ENCODE measurements at places on chromosomes 12 and 14. TPM values are rescaled to one million over a fixed set of nuclear protein-coding genes. Genes with fewer than 3 reads are reported as not detected.

The PRH2 gene
- not detected for total RNA-seq

The C14orf119 gene
- total RNA-seq: 46.8 TPM

- DNase-seq: no peak
- no peak overlapping the region for H3K27ac ChIP-seq
- no peaks in the 10 kb centered on the region for H3K36me3 ChIP-seq
- H3K4me3 ChIP-seq: no peak overlapping the region
- H3K27me3 ChIP-seq: no peaks in the 10 kb centered on the region
- peaks cover 30% of the 10 kb centered on the region for H3K4me1 ChIP-seq
These were observed 1.1 kb upstream of the SDSL start for GRCh38 chr12:113420996-113421595.

The CNTN1 gene
- 3.0 TPM for total RNA-seq

The CD4 gene
- 0.42 TPM for total RNA-seq

DNA sequence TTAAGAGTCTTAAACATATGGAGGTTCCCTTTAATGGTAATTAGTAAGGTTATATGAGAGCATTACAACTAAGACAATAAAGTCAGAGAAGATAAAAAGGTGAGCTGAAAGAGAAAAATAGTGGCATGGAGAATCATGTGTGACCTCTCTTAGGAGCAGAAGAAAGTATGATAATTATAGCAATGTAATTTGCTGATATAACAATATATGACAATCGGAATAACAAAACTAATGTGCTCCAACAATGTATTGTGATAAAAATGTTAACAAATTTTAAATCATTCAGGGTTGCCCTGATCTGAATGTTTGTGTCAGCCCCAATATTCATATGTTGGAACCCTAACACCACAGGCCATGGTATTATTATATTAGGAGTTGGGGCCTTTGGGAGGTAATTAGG is 269.6 kb upstream of the PPFIA2 start:
- H3K4me3 ChIP-seq: no peak overlapping the region
- H3K4me1 ChIP-seq: no peaks in the 10 kb centered on the region
- no peak overlapping the region for H3K27ac ChIP-seq
- no peaks in the 10 kb centered on the region for H3K36me3 ChIP-seq

Data from HCT116 (cell line).